ENCODE measurements at places on chromosomes 1 and 21.
A peak's percentile ranks its signal among the peaks of the same experiment; 100 is the strongest.

- H3K27ac ChIP-seq: no peak overlapping the region
- H3K27me3 ChIP-seq: no peaks in the 10 kb centered on the region
- peak; percentile 23 for DNase-seq
Observed at GRCh38 chr1:66452982-66453381, 81.0 kb upstream of the SGIP1 start.

- H3K4me1 ChIP-seq: peaks cover 11% of the 10 kb centered on the region
- no peak for DNase-seq
- H3K4me3 ChIP-seq: no peak overlapping the region
Observed at GRCh38 chr1:9840176-9840575, 16.4 kb upstream of the CLSTN1 start.

DNA sequence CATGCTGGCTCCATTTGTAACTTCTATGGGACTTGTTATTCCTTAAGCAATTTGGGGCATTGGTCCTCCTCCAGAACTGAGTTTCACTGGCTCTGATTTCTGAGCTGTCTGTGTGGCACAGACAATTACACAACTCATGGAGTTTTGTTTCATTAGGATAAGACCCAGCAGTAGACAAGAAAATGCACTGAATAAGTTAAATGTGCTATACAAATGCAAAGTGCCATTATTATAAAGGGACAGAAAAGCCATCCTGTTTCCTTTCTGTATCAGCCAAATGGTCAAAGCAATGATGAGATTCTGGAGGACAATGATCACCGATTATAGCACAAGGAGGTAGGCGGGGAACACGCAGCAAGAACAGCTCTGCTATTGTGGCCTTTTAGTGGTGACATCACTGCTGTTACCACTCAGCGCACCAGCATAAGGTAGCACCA is 81.9 kb downstream of the CNIH3 start:
- no peak overlapping the region for H3K27ac ChIP-seq
- DNase-seq: no peak
- no peaks in the 10 kb centered on the region for H3K27me3 ChIP-seq
- H3K4me3 ChIP-seq: no peak overlapping the region

DNA sequence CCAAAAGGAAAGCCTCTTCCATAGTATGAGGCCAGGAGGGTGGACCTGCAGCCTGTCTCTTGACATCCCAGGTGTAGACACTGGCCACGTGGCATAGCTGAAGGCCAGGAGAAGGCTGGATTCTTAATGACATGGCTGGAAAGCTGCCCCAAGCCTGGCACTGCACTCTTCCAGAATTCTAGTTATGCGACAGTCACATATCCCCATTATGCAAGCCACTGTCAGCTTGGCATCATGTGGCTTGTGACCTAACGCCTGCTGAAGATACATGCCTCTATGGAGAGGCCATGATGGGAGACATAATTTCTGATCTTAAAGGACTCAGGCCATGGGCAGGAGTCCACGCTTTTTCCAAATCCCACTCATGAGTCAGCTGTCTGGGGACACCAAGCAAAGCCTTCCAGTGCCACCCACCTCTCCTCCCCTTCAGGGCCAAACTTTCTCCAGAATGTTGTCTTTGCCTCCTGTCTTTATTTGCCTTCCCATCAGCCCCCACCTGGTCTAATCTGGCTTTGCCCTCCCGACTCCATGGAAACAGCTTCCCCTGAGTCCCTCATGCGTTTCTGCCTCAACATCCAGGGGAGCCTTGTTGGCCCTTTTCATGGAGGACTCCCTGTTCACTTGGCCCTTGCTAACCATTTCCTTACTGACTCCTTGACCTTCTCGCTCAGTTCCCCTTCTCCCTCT is 3.0 kb downstream of the PLA2G2A start:
- no peaks in the 10 kb centered on the region for H3K27me3 ChIP-seq
- H3K4me3 ChIP-seq: no peak overlapping the region
- DNase-seq: no peak
- peak overlapping the region; percentile 48 for H3K27ac ChIP-seq

DNA sequence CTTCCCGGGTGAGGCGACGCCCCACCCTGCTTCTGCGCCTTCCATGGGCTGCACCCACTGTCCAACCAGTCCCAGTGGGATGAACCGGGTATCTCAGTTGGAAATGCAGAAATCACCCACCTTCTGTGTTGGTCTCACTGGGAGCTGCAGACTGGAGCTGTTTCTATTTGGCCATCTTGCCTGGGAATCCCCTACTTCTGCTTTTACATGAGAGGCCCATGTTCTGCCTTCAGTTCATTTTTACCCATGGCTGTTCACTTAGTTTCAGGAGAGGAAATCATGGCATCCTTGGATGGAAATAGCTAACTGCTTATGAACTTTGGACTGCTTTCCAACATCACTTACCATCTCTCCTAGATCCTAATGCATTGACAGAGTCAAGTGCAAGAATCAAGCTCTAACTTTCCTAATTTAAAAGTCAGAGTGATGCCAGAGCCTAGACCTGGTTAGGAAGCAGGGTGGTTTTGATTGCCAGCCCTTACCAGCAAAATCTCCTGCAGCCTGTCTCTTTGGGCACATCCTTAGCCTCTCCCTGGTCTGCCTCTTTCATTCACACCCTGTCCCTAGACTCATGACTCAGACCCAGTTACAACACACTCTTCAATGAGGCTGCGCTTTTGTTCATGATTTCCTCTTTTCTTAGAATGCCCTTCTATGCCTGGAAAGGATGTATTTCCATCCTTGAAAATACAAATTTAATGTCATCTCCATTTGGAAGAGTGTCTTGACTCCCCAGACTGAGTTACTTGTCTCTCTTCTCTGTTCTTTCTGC is 137.2 kb downstream of the KCTD3 start:
- H3K27ac ChIP-seq: no peak overlapping the region
- no peaks in the 10 kb centered on the region for H3K27me3 ChIP-seq
- DNase-seq: no peak
- H3K36me3 ChIP-seq: no peaks in the 10 kb centered on the region

GRCh38 chr1:98903261-98903660 is 101.4 kb downstream of the PLPPR5 start:
- no peak for DNase-seq
- H3K36me3 ChIP-seq: no peaks in the 10 kb centered on the region
- H3K27ac ChIP-seq: no peak overlapping the region
- H3K4me1 ChIP-seq: no peaks in the 10 kb centered on the region
- H3K27me3 ChIP-seq: no peaks in the 10 kb centered on the region
- no peak overlapping the region for H3K4me3 ChIP-seq

DNA sequence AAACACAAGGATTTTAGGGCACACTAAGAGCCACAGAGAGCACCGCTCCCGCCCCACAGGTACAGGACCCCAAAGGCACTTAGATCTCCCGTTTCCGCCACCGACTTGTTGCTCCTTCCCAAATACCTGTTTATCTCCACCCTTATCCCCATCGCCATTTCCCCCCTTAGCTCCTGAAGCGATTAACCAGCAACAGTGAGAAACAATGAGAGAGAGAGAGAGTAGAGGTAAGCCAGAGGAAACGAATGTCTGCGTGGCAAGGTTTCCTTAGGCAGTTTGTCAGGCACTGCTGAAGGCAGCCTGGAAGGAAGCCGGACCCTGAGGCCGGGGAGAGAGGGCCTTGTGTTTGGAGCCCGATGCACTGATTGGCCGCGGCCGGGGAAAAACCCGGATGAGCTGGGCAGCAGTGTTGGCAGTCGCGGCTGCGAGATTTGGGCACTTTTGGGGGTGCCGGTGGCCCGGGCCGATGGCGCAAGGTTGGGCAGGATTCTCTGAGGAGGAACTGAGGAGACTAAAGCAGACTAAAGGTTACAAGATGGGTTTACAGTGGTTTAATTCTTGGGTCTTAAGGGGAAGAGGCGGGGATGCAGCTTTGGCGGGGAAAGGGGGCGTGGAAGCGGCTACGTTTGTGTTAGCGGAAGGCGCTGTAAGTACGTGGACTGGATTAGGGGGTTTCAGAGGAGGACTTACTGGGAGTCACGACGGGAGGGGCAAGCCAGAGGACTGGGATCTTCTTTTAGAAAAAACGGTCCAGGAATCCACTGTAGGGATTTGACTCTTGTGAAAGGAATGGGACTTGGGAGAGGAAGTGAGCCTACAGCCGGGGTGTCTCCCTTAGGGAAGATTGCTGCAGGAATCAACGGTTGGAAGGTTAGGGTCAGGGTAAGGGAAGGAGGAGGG is at the start of gene GORAB:
GORAB (plus strand) TSS at position 409 of the 900 bp plus-strand sequence; CDS start at position 467, 58 bp downstream.
- peak within 1 kb of the TSS; percentile 50 for H3K4me3 ChIP-seq
- H3K4me1 ChIP-seq: no peaks in the 10 kb centered on the region
- no peaks in the 10 kb centered on the region for H3K36me3 ChIP-seq
- peak; percentile 95 for DNase-seq
- peak within 1 kb of the TSS; percentile 98 for H3K27ac ChIP-seq

DNA sequence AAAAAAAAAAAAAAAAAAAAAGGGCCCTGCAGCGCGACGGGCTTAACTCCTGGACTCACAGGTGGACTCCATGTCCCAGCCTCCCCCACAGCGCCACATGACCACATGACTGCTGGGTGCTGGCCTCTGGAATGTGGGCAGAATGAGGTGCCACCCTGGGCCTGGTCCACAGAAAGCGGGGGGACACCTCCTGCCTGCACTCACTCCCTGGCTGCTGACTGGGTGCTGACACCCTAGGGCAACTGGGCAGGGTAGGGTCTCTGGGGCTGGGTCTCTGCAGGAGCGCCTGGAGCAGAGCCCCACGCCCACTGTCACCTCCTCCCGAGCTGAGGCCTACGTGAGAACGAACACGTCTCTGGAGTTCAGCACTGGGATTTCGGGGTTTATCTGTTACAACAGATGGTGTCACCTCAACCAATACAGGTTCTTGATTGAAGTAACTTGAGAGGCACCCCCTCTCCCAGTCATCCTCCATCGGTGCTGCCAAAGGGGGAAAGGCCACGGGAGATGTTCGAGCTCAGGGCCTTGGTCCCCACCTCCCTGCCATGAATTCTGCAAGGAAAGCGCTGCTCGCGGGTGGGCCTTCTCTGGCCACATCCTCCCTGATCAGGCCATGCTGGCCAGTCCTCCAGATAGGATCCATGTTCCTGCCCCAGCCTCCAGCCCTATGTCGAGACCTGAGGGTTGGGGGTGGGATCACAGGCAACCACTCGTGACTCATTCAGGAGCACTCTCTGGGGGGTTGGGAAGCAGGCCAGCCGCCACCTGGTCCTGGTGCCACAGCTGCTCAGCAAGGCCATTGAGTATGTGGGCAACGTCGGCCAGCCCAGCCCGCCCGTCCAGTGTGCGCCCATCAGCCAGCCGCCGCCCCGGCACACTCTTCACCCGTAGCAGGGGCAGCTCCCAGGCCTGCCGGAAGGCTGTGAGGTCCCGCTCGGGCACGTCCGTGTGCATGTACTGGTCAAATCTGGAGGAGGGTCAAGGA is 5.4 kb downstream of the CPLANE2 start:
- H3K36me3 ChIP-seq: no peaks in the 10 kb centered on the region
- H3K27me3 ChIP-seq: peaks cover 21% of the 10 kb centered on the region
- no peak overlapping the region for H3K4me3 ChIP-seq
- H3K4me1 ChIP-seq: peaks cover 20% of the 10 kb centered on the region

- no peaks in the 10 kb centered on the region for H3K27me3 ChIP-seq
- H3K36me3 ChIP-seq: no peaks in the 10 kb centered on the region
- H3K27ac ChIP-seq: no peak overlapping the region
Observed at GRCh38 chr1:101463195-101463594, 226.4 kb downstream of the S1PR1 start.

DNA sequence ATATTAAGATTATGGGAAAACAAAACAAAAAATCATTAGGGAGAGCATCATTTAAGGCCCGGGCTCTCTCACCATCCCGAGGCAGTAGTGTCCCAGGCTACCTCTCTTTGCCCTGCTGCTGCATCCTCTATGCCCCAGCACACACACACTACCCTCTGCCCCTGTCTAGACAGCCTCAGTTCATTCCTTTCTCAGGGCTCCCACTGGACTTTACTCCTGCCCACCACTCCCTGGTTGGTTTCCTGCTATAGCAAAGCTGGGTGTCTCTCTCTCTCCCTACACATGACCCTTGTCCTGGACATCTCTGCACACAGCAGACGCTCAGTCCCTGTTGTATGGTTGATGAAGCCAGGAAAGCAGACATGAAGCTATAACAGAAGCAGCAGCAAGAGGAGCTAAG is 30.7 kb downstream of the GNG12 start:
- H3K36me3 ChIP-seq: no peaks in the 10 kb centered on the region
- H3K27me3 ChIP-seq: no peaks in the 10 kb centered on the region
- DNase-seq: no peak
- peaks cover 31% of the 10 kb centered on the region for H3K4me1 ChIP-seq
- H3K4me3 ChIP-seq: no peak overlapping the region

GRCh38 chr21:35470522-35470921 is 421.4 kb upstream of the RUNX1 start:
- no peaks in the 10 kb centered on the region for H3K27me3 ChIP-seq
- no peak for DNase-seq
- no peaks in the 10 kb centered on the region for H3K4me1 ChIP-seq
- no peak overlapping the region for H3K4me3 ChIP-seq
- H3K36me3 ChIP-seq: no peaks in the 10 kb centered on the region

Measured in hepatocyte (in vitro differentiated cells).